ENCODE measurements at places on chromosomes 1 and 21.

- no peak for DNase-seq
Measured at GRCh38 chr1:111354584-111354983, 63.9 kb downstream of the CHIA start.

GRCh38 chr1:48023488-48023887 is 26.3 kb upstream of the TRABD2B start:
- no peak for DNase-seq

DNA sequence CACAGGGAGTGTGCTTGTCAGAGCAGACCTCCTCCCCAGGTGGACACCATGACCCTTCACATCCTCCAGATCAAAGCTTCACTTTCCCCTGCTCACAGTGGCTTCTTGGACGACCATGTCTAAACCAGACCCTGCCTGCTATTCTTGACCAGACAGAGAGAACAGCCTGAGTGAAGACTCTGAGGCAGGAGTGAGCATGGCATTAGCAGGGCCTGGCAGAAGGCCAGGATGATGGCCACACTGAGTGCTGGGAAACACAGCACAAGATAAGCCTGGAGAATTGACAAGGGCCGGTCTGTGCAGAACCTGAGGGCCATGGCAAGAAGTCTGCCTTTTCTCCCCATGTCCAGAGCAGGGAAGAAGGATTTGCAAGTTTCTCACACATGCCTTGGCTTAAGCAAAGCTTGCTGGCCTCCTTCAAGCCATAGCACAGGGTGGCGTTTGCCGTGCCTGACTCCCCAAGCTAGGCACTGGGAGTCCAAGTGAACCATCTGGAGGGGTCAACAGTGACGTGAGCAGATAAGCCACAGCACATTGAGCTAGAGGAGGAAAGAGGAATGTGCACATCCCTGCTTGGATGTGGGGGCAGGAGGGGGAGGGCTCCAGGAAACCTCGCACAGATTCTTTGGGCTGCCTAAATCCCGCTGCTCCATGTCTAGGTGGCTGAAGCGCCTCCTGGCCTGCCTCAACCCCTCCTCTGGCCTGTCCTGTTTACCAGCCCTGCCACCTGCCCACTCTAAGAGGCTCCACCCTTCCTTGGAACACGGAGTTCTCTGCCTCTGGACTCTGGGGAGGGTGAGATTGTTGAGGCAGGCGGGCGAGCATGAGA is 87.1 kb downstream of the CD58 start:
- DNase-seq = no peak

DNA sequence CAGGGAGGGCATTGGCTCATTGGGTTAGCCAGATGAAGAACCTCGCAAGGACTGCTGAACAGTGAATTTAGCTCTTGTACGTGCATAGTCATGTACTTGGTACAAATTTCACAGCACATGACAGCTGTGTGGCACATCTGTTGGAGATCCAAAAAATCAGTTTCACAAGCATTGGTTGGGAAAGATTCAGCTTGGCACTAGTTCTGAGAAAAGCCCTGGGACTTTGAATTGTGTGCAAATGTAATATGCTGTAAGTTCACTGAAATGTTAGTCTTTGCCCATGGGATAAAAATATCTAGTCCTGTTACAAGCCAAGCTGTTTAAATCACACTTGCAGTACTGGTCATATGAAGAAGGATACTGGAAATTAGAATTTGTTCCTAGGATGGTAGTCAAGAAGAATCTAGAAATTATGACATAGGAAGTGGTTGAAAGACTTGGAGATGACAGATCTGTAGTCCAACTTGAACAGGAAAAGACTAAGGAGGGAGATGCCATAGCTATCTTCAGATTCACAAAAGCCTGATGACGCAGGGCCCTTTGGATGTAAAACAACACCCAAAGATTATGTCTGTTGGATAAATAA is 19.2 kb downstream of the LAMC2 start:
- DNase-seq = no peak

DNA sequence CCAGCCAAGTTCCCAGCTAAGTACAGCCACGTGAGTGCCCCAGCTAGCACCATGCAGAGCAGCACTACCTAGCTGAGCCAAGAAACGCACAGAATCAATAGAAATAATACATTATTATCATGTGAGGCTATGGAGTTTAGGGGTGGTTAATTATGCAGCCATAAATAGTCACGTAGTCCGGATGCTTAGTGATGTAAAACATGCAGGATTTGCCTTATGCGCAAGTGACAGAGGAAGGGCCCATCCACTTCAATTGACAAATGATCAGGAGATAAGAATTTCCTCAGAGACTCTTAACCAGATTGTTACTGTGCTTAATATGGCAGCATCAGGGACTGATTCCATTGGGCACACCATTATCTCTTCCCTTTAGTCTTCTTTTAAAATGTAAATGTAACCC is 44.8 kb upstream of the DUSP10 start:
- DNase-seq = no peak

DNA sequence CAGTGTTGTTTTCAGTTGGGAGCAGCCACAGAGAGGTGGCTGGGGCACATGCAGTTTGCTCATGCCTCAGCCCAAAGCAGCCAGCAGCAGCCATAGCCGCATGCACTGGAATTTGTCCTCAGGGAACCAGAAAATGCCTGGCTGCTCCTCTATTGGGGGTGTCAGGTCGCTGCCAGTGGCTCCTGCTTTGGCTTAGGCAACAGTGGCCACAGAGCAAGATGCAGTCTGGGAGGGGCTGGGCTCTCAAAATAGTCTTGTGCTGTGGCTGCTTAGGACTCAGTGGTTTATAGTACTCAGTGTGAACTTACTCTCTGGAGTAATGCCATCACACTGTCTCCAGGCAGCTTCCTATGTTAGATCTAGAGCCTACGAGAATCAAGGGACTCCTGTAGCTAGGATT is 25.0 kb downstream of the CD55 start:
- DNase-seq = no peak

DNA sequence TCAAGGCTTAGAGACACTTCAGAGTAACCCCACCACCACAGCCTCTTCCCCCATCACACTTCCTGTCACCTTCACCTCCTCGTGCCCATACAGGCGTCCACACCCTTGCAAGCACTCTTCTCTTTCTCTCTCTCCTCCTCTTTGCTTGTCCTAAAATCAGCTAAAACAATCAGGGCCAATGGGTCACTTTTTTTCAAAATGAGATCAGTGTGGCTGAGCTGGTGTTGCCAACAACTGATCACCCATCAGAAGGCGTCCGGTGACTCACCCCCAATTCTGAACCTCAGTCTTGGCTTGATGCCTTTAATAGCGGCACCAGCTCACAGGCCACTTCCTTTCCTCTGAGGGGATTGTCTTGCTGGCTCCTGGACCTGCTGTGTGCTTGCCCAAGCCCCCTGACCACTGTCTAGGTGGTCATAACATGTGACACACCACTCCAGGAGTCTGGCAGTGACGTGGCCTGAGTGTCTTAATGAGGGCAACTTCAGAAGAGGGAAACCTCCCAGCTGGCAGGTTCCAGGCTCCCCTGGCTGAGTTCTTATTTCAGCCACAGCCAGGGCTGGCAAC is 1.6 kb downstream of the DRAXIN start:
- no peak for DNase-seq

GRCh38 chr1:174761901-174762585 is 237.7 kb upstream of the CACYBP start:
- DNase-seq = no peak

GRCh38 chr1:218272366-218272765 is 12.7 kb upstream of the RRP15 start:
- no peak for DNase-seq

GRCh38 chr1:204617256-204618147 is 68.0 kb downstream of the LRRN2 start:
- no peak for DNase-seq

DNA sequence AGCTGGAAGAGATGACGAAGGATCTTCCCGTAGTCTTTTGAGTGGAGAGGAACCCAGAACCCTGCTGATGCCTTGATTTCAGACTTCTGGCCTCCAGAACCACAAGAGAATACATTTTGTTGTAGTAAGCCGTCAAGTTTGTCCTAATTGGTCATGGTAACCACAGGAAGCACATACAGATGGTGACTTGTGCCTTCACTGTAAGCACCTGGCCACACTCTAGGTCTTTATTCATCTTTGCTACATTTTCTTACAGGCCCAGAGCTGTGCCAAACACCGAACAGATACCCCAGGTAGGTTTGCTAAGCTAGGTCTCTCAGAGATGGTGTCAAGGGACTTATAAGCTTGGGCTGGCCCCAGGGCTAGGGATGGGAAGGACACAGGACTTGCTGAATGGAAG is 4.8 kb downstream of the DHRS3 start:
- no peak for DNase-seq

Data from brain pericyte (primary cell).